ENCODE measurements at places on chromosomes 2 and 18.
A peak's percentile ranks its signal among the peaks of the same experiment; 100 is the strongest.

- DNase-seq, result no peak
Observed at GRCh38 chr18:58998401-58999203, 133.9 kb downstream of the ZNF532 start.

DNA sequence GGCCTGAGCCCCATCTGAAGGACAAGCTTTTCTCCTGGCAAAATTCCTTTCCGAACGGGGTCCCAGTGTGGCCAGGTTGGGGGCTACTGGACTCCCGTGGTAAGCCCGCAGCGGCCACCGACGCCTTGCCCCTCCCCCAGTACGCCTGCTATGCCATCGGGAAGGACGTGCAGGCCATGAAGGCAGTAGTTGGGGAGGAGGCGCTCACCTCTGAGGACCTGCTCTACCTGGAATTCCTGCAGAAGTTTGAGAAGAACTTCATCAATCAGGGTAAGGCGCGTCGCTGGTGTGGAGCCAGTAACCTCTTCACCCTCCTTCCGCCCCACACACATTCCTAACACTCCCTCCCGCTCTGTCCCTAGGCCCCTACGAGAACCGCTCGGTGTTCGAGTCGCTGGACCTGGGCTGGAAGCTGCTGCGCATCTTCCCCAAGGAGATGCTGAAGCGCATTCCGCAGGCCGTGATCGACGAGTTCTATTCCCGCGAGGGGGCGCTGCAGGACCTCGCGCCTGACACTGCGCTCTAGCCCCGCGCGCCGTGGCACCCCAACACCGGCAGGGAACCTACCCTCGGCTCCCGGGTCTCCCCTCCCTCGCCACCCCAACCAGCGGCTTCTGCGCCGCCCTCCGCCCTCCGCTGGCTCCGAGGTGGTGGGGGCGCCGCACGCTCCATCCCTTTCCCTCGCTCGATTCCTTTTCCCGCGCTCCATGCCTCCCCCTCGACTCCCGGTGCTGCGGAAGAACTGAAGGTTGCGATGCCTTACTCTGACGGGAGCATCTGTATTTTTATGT, 13.6 kb upstream of the ANKRD53 start:
- DNase-seq, result peak; percentile 72

DNA sequence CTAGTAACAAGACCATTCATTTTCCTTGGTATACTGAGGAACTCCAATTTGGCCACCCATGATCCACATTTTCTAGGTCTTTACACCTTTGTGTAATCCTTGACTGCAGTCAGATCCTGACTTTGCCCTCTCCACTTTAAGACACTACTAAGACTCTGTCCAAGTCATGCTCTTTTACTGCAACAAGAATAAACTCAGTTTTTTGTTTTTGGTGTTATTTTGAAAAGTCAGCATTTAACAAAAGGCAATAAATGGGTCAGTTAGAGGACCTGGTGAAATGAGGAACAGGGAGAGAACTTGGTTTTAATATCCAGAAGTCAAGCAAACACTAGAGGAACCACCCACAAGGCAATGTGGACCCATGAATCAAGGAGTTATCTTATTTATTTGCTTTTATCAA, 252.2 kb upstream of the RBBP8 start:
- DNase-seq, result no peak

DNA sequence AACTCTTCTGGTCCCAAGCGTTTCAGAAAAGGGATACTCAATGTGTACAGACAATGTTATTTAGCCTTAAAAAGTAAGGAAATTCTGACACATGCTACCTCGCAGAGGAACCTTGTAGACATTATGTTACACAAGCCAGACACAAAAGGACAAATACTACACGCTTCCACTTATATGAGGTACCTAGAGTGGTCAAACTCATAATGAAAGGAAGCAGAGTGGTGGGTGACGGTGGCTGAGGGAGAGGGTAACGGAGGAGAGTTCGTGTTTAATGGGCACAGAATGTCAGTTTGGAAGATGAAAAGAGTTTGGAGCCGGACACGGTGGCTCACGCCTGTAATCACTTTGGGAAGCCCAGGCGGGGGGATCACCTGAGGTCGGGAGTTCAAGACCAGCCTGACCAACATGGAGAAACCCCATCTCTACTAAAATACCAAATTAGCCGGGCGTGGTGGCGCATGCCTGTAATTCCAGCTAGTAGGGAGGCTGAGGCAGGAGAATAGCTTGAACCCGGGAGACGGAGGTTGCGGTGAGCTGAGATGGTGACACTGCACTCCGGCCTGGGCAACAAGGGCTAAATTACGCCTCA, 1.4 kb downstream of the MCM6 start:
- DNase-seq, result no peak

DNA sequence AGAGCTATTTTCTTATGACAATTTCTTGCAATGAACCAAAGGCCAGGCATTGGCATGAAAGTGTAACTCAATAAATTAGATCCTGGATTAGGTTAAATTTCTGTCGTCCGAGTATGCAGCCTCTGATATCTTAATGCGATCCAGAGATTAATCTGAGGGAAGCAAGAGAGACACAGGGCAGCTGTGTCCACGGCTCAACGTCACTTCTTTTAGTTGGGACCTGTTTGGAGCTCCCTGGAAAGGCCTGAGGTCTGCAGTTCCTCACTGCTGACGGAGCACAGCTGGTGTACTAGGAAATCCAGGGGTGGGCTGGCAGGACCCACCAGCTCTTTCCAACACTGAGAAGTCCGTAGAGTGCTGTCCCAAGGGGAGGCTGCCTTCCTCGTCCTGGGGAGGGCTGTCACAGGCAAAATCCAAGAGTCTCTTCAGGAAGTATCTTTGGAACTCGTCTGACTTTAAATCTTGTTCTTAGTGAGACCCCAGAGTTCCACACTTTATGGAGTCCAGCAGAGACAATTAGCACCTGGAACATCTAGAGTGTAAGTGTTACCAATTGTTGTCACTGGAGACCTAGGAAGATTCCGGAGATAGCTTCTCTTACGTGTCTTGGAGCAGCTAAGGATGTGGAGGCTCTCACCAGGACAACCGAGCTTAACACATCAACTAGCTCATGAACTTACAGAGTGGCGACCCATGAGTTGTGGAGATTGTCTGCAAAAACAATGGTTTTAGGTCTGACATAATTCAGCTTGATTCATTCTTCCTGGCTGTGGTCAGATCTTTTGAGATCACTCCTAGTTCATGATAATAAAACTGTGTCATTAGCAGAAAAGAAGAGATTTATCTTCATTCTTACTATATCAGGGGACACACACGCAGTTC, 173.7 kb downstream of the ACKR3 start:
- no peak for DNase-seq

GRCh38 chr2:215405722-215406581, 29.9 kb downstream of the FN1 start:
- no peak for DNase-seq

- no peak for DNase-seq
Observed at GRCh38 chr2:12424809-12425208, 291.9 kb upstream of the TRIB2 start.

DNA sequence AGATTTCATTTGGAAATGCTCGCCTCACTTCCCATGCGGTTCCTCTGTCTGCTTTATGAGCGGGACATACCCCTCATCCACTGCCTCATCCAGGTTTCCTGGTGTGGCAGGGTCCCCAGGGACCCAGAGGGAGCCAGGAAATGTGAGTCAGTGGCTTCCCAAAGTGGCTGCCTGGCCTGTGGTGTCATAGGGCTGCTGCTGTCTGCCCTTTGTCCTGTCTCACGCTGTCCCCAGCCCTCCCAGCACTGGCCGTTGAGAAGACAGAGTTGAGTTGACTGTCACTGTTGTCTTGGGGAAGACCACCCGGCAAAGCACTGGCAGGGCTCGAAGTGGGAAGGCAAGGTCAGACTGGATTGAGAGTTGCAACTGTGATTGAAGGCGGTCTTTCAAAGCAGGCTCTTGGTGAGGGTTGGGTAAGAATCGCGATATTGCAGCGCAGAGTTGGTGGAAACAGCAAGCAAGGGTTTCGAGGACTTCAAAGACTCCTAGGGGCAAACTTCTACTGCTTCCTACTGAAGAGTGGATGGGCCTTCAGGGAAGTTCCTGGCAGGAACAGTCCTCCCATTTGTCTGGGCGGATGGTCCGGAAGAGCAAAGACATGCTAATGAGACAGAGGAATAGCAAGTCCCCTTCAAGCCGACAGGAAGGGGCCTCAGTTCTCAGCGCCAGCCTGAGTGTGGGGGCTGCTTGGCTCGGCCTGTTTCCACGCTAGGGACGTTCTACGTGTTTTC, 33.9 kb downstream of the RAB31 start:
- DNase-seq, result no peak
